ENCODE measurements at places on chromosomes 7 and 10.
A peak's percentile ranks its signal among the peaks of the same experiment; 100 is the strongest.

- DNase-seq: no peak
These were observed 129.5 kb downstream of the KLF6 start for GRCh38 chr10:3655528-3655927.

- no peak for DNase-seq
These were observed 85.2 kb downstream of the ANKIB1 start for GRCh38 chr7:92330835-92331438.

- no peak for DNase-seq
These were observed 44.9 kb downstream of the HIBADH start for GRCh38 chr7:27617651-27618381.

DNA sequence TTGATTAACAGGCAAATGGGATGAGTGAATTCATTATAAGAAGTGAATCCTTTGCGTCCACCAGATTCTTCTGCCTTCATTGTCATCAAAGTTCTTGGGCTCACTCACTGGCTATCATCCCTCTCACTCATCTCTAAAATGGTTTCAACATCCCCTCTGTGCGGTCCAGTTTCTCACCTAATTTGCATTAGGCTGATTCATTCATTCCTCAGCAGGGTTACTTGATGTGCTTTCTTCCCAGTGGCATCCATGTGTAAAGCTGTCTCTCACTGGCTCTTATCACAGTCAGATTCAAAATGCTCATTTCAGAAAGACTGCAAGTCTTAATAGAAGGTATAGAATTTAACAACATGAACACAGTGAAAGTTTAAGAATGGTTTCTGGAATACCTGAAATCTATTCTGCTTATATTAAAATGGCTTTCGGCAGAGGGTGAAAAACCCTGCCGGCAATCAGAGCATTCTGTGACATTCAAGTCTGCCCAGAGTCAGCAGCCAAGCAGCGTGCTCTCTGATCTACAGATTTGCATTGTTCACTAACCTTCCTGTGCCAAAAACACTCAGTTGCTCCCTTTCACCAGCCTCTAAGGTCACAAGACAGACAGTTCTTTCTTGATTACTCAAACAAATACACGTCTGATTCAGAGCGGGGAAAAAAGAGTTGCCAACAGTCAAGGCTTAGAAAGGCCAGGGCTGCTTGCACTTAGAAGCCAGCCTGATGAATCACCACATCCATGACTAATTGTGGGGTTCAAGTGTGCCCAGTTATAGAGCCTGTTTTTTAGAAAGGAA, 106.7 kb downstream of the TES start:
- peak; percentile 99 for DNase-seq

- peak; percentile 24 for DNase-seq
These were observed 6.7 kb downstream of the RASSF4 start for GRCh38 chr10:44966129-44966815.

- DNase-seq: no peak
These were observed 267.5 kb upstream of the SP4 start for GRCh38 chr7:21160401-21160800.

- no peak for DNase-seq
These were observed 349.7 kb downstream of the PTEN start for GRCh38 chr10:88213065-88213605.

GRCh38 chr7:43764039-43764761, 5.7 kb downstream of the BLVRA start:
- DNase-seq: no peak

GRCh38 chr7:90657481-90657880, 61.4 kb downstream of the CDK14 start:
- DNase-seq: no peak

GRCh38 chr10:89414146-89414878, at the start of gene IFIT5:
Gene IFIT5 (plus strand): TSS chr10:89414568. CDS start chr10:89414799, 231 bp downstream.
- DNase-seq: peak; percentile 69

- DNase-seq: no peak
These were observed 27.8 kb upstream of the DNA2 start for GRCh38 chr10:68499544-68499943.

- DNase-seq: no peak
These were observed 117.0 kb downstream of the MARCHF5 start for GRCh38 chr10:92408017-92408361.
